ENCODE measurements at places on chromosomes 7 and 10.

DNA sequence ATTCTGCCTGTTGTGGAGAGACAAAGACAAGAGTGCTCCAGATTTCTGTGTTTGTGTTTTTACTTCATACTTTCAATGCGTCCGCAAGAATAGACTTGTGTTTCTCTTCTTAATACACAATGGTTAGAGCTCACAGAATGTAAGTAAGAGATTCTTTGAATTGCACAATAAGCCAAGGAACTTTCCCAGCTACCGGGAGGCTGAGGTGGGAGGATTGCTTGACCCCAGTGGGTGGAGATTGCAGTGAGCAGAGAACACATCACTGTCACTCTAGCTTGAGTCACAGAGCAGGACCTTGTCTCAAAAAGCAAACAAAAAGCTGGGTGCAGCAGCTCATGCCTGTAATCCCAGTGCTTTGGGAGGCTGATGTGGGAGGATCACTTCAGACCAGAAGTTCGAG lies 250.7 kb upstream of the MYO3A start:
- DNase-seq = no peak

GRCh38 chr7:151818674-151819519 lies 58.0 kb downstream of the PRKAG2 start:
- no peak for DNase-seq

DNA sequence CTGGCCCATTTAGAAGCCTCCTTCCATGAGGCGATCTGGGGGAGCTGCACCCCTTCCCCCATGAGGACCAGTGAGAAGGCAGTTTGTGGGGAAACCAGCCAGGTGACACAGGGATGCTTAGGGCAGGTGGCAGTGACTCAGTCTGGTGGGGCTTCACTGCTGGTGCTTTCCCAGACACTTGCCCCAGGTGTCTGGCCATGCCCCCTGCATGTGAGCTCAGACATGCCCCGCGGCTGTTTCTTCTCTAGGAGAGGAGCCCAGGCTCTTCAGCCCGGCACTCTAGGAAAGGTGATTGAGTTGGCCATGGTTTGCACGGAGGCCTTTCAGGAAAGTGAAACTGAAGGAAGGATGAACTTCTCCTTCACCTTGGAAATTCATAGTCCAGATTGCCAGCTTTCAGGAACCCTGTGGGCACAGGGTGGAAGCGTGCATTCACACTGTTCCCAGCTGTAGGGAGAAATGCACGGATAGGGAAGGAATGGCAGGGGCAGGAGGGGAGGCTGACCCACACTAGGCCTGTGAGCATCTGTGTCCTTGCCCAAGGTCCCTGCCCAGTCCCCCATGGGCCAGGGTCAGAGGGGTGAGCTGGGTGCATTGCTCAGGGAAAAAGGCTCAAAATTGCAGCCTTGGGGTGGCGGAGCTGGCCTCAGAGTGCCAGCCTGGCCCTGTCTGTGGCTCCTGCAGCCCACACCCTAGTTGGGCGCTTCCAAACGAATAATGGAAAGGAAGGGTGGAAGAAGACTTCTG lies 359.1 kb downstream of the GLRX3 start:
- no peak for DNase-seq

GRCh38 chr10:80283119-80283518 lies 6.3 kb downstream of the MAT1A start:
- no peak for DNase-seq

- peak; percentile 78 for DNase-seq
Measured at GRCh38 chr10:88687853-88688467, 18.1 kb upstream of the LIPK start.

Measured in Kasumi-1 (cell line).